ENCODE measurements at places on chromosomes 3 and 15.

GRCh38 chr3:52912885-52913731 is 15.8 kb upstream of the STIMATE start:
- no peak for DNase-seq

- no peak for DNase-seq
Observed at GRCh38 chr15:26200427-26200826, 337.3 kb upstream of the ATP10A start.

- no peak for DNase-seq
Observed at GRCh38 chr3:32872487-32873382, 54.9 kb downstream of the TRIM71 start.

- no peak for DNase-seq
Observed at GRCh38 chr15:74653426-74654102, 37.9 kb downstream of the CLK3 start.

- DNase-seq: no peak
Observed at GRCh38 chr3:28934126-28934813, 346.6 kb upstream of the RBMS3 start.

Measured in 8988T (cell line).